Stimulated activated CD4-positive, alpha-beta T cell treated with anti-CD3 and anti-CD28 coated beads, Interleukin-1b, Interleukin-23, amount 100 ng/mL, for 4 hours (primary cell): ENCODE measurements at places on chromosomes 5 and 9.

DNA sequence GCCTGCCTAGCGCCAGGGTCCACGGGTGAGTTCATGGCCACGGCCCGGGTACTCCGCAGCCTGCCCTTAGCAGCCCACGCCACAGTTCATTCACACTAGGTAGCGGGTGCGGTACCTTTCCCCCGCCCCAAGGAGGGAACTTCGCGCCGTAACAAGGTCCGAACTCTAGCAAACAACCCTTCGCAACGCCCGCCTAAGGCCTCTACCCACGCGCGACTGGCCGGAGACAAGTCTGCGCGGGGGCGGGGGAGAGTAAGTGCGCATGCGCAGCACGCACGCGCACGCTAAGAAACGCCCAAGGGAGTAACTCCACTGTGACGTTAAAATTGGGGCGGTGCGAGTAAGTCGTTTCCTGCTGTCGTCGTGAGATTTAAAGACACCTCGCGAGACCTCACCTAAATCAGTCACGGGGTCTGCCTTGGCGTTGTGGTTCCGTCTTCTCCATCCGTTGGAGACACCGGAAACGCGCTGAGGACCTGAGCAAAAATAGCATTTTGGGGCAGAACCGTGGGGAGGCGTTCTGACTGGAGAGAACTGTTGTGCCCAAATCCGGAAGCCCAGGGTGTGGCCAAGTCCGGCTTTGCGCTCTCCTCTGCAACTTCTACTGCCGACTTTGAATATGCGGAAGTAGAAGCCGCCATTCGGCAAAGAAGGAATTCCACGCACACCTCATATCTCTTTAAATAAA, at the start of gene RAPGEF6:
TSS of gene RAPGEF6 (minus strand) at position 234 of the 688 bp plus-strand sequence. CDS start at position 35, 199 bp downstream.
- peak; percentile 89 for DNase-seq

GRCh38 chr5:98769210-98769958, 4.1 kb upstream of the RGMB start:
- DNase-seq: peak; percentile 54

DNA sequence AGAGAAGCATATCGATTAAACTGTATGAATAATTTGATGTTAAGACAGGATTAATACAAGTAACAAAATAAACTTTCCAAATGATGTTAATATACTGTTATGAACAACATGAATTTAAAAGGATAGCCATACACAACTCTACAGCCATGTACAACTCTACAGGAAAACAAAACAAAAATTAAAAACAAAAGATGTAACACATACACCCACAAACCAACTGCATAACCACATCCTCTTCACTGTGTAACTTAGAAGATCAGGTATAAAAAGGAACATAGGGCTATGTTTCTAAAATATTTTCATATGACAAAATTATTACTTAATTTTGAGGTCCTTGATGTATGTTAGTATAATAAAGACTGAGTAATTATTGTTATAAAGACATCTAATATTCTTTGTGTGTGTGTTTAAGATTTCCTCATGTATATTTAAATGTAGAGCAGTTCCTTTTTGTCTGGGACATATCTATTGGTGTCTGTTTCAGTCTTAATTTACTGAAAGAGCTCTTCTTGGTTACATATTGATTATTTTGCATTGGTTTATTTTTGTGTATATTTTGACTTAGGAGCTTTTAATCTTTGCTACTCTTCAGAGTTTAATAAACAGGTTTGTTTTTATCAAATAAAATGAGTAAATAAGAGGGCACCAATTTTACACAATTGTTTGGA, 966.8 kb upstream of the CTNND2 start:
- no peak for DNase-seq

DNA sequence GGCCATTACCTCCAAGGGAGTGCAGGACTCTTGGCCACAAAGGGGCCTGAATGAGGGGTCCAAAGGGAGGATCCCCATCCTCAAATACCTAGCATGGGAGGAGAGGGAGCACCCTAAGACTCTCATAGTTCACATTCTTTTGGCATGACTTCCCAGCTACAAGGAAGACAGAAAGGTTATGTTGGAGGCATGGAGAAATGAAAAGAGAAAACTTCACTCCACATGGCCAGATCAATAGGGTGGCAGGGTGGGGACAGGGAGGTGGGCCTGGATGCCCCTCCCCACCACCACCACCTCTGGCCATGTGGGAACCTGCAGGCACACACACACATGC, 97.6 kb downstream of the PAX5 start:
- no peak for DNase-seq

- no peak for DNase-seq
Measured at GRCh38 chr9:135816651-135816970, 90.7 kb downstream of the CAMSAP1 start.

DNA sequence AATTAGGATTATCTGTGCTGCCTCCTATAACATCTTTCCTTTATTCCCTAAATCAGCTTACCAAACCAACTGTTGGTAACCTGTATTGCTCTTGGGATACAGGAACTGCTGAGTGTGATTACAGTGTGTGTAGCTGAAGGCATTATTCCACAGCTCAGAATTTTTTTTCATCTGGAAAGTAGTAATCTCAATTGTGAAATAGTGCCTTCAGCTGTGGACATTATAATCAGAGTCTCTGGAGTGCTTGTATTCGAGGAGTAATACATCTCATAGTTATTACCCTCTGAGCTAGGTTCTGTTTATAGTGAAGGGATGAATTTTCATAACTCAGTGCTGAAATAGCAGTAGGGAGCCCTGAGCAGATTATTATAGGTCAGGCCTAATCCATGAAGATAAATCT, 199.5 kb downstream of the MAST4 start:
- DNase-seq: no peak

- DNase-seq: no peak
Measured at GRCh38 chr5:66561256-66561990, 34.8 kb upstream of the MAST4 start.

DNA sequence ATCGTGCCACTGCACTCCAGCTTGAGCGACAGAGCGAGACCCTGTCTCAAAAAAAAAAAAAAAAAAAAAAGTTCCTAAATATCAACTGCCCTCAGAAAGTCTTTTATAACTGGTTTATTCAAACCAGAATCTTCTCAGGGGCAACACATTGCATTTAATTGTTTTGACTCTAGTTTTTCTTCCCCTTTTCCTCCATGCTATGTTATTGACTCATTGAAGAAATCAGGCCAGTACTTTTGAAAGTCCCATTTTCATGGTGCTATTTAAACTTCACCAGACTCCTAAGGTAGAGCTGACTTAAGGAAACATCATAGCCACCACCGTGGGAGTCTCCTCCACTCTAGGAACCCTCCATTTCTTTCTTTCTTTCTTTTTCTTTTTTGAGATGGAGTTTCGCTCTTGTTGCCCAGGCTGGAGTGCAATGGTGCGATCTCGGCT, 83.1 kb upstream of the IL6ST start:
- DNase-seq: no peak

GRCh38 chr5:150251504-150251903, 38.1 kb downstream of the CAMK2A start:
- DNase-seq: no peak

DNA sequence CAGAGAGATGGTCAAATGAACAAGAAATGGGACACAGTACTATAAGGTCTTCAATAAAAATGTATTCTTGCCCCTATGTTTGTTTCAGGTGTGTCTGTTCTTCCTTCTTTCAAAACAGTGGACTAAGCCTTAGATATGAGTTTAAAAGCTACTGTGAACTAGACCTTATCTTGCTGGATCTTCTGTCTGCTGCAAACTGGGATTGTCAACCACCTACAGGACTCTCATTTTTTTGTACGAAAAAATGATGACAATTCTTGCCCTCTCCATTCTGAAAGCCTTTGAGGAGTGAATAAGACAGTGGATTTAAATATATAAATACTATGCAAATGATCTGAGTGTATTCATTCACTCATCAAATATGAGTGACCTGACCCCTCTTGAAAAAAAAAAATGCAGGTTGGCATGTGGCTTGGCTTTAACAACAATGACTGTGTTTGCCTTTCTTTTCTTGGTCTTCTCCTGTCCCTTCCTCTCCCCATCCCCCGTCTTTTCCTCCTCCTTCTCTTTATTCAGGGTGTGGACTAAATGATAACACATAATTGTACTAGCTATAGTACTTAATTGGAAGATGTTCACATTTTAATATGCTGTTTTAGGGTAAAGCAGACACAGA, 235.5 kb upstream of the TRIM32 start:
- DNase-seq: no peak

DNA sequence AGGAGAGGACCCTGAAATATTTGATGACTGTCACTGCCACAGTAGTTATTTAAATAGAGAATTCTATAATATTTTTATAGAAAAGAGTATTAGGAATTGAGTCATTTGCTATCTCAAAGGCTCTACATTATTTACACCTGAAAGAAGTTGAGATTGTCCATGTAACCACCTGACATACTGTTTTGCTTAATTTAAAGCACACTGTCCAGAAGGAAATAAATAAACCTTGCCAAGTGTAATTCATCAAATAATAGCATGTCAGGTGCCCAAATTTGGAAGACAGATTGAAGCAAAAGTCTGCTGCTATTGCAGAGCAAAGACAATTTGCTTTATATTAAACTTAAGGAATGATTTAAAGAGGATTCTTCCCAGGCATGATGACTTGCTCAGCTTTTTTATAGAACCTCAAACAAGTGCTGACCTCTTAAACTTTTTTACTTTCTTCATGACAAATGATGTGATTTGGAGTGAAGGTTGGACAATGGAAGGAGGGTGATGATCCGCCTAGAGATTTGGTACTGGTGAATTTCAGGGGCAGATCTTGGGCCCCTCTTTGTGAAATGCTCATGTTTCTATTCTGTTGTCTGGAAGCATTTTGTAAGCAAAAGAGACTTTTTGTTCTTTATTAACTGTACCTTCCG, 65.0 kb downstream of the DAPK1 start:
- no peak for DNase-seq

GRCh38 chr5:13783726-13784125, 160.8 kb downstream of the DNAH5 start:
- no peak for DNase-seq

GRCh38 chr5:58885260-58885659, 302.4 kb downstream of the RAB3C start:
- no peak for DNase-seq

DNA sequence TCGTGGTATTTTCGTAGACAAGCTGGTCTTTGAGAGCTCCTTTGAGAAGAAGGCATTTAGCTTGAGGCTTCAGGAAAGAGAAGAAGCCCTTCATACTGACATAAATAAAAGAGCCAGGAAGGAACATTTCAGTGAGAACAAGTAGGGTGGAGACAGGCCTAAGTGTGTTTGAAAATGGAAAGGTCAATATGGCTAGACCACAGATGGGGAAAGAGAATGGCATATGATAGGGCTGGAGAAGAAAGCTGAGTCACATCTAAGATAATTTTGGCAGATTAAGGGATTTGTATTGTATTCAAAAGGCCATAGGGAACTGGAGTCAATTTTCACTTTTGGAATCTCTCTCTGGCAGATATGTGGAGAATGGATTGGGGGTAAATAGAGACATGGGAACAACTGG, 374.9 kb downstream of the TMEM38B start:
- DNase-seq: no peak

- no peak for DNase-seq
Measured at GRCh38 chr5:107401470-107402122, 269.1 kb downstream of the EFNA5 start.

DNA sequence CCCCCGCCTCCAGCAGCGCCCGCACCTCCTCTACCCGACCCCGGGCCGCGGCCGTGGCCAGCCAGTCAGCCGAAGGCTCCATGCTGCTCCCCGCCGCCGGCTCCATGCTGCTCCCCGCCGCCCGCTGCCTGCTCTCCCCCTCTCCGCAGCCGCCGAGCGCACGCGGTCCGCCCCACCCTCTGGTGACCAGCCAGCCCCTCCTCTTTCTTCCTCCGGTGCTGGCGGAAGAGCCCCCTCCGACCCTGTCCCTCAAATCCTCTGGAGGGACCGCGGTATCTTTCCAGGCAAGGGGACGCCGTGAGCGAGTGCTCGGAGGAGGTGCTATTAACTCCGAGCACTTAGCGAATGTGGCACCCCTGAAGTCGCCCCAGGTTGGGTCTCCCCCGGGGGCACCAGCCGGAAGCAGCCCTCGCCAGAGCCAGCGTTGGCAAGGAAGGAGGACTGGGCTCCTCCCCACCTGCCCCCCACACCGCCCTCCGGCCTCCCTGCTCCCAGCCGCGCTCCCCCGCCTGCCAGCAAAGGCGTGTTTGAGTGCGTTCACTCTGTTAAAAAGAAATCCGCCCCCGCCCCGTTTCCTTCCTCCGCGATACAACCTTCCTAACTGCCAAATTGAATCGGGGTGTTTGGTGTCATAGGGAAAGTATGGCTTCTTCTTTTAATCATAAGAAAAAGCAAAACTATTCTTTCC, 19.3 kb downstream of the CDKN2A start:
- DNase-seq: peak; percentile 52

GRCh38 chr9:91256235-91256634, 105.5 kb downstream of the AUH start:
- no peak for DNase-seq

GRCh38 chr9:124770359-124771020, 621 bp downstream of the NR6A1 start:
- peak; percentile 22 for DNase-seq

GRCh38 chr5:158133369-158133768, 274.4 kb upstream of the CLINT1 start:
- no peak for DNase-seq

DNA sequence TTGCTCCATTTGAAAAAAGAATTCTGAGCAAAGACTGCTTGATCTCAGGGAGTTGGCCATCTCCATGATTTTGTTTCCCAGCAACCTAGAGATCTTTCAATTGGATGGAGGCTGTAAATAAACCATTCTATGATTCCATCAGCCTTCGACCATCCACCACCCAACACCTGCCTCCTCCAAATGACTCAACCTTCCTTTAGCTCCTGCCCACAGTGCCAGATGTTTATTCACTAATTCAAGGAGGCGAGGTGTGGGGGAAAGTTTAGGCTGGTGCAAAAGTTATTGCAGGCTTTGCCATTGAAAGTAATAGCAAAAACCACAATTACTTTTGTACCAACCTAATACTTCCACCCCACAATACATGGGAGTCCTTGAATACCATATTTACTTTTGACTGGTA, 327.5 kb downstream of the CAAP1 start:
- no peak for DNase-seq

- no peak for DNase-seq
Measured at GRCh38 chr5:27158775-27159174, 120.4 kb upstream of the CDH9 start.

DNA sequence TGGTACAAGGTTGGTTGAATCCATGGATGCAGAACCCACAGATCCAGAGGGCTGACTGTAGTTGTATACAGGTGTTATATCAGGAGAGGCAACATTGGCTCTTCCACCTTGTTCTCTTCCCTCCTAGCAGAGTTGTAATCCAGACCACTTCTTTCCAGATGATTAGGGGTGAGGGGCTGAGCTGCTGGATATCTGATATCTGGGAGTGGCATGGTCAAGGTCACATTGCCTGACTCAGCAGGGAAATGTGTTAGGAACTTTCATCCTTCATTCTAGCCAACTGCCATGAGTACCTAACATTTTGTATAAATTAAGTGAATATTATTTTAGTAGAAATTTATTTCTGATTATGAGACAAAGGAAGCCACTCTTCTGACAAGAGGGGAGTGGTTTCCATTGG, 7.3 kb downstream of the DAPK1 start:
- no peak for DNase-seq
